ENCODE measurements at places on chromosomes 3 and 15. TPM values are rescaled to one million over a fixed set of nuclear protein-coding genes. Genes with fewer than 3 reads are reported as not detected.

DNA sequence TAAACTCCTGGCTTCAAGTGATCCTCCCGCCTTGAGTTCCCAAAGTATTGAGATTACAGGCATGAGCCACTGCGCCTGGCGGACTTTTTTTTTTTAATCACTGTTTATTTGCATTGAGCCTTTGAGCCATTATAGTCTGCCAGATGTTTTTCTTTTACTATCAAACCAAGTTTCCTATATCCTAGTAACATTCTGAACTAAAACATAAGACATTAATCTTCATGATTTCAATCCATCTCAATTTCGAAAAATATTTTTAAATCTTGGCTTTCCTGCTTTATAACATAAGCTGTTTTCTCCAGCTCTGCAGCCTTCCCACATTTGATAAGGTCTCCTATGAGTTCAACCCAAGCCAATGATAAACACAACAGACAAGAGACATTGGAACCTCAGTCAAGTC is 75.4 kb downstream of the UMPS start:
- peak; percentile 56 for DNase-seq

DNA sequence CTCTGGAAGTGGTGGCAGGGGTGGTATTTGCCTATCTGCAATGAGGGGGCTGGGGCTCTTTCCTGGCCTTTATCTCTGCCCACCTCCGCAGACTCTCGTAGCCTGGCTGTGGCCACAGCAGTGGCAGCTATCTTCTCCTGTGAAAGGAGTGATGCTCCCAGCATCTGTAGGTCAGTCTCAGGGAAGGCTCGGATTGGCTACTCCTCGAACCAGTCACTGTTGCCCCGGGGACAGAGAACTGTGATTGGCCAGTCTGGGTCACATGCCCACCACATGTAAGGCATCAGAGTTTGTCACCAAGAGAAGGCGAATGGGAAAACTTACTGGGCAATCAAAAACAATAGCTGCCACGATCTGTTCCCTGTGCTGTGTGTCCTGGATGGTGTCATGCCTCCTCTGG is 30.1 kb upstream of the FGD5 start:
- no peak for DNase-seq

DNA sequence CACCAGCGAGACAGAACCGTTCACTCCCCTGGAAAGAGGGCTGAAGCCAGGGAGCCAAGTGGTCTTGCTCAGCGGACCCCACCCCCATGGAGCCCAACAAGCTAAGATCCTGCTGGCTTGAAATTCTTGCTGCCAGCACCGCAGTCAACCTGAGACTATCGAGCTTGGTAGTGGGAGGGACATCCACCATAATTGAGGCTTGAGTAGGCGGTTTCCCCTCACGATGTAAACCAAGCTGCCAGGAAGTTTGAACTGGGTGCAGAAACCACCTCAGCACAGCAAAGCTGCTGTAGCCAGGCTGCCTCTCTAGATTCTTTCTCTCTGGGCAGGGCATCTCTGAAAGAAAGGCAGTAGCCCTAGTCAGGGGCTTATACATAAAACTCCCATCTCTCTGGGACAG is 151.0 kb downstream of the MBNL1 start:
- DNase-seq = no peak

UACA gene
- total RNA-seq = 195 TPM

GRCh38 chr15:100900795-100901169 is 18.4 kb upstream of the LRRK1 start:
- DNase-seq = no peak

DNA sequence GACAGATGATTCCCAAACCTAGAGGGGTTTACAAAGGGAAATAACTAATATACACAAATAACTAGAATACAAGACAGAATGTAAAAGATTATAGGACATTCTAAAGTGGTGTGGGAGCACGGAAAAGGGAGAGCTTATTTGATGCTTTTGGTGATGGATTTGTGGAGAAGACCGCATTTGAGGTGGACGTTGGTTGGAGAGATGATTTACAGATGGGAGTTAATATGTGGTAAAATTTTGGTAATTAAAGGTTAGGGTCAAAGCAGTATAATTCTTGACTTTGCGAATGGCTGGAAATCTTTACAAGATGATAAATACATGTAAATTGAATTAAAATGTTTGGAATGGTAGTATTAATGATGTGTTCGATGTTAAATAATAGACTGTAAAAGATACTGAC is 1.2 kb downstream of the KNL1 start:
- no peak for DNase-seq

- no peak for DNase-seq
Observed at GRCh38 chr3:60095516-60095915, 1045.7 kb upstream of the CFAP20DC start.

DNA sequence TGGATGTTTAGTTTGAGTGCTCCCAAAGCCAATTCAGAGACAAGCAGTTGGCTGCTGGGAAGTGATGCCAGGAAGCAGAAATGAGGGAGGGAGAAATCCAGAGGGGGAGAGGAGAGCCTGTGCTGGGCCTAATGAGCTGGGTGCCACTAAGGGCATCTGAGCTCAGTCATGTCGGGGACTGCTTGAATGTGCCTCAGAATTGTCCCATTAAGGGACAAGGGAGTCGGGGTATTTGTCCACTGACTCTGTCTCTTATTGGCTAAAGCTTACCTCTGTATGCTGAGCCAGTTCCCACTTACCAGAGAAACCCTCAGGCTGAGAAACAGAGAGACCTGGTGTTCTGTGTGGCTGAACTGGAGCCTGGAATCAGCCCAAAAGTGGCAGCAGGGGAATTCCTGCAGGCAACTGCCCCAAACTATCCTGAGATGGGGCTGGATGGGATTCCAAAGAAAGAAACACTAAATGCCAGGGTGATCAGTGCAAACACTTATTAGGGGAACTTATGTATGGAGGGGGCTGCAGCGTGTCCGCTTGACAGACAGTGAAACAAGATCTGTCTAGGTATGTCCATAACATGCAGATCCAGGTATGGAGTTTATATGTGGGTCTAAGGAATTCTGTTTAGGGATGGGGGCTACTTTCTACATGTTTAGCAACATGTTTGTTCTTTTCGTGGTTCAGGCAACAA is 48.6 kb downstream of the NR1D2 start:
- DNase-seq = peak; percentile 35

- no peak for DNase-seq
Observed at GRCh38 chr3:72332036-72332435, 516.2 kb downstream of the SHQ1 start.

GRCh38 chr15:91966194-91966552 is 112.7 kb downstream of the SLCO3A1 start:
- no peak for DNase-seq

PLEKHO2 gene
- total RNA-seq = 84.1 TPM

- no peak for DNase-seq
Observed at GRCh38 chr15:35330916-35331315, 215.0 kb downstream of the DPH6 start.

ARPP21 gene
- 0.71 TPM for total RNA-seq

All from lung (tissue), 17 donors.